ENCODE measurements at places on chromosomes 12 and 14. TPM values are rescaled to one million over a fixed set of nuclear protein-coding genes. Genes with fewer than 3 reads are reported as not detected.

- peak; percentile 88 for DNase-seq
Measured at GRCh38 chr12:6330192-6330591, 11.7 kb downstream of the TNFRSF1A start.

The LRCOL1 gene
- total RNA-seq, result not detected

GRCh38 chr14:55766071-55766470, 186.1 kb downstream of the KTN1 start:
- DNase-seq, result no peak

GRCh38 chr12:65754290-65754689, 70.0 kb upstream of the HMGA2 start:
- no peak for DNase-seq

GRCh38 chr14:22798528-22798927, 16.7 kb downstream of the SLC7A7 start:
- no peak for DNase-seq

The HVCN1 gene
- total RNA-seq, result 216 TPM

GRCh38 chr14:24908592-24909236, 141.2 kb downstream of the STXBP6 start:
- DNase-seq, result no peak

DNA sequence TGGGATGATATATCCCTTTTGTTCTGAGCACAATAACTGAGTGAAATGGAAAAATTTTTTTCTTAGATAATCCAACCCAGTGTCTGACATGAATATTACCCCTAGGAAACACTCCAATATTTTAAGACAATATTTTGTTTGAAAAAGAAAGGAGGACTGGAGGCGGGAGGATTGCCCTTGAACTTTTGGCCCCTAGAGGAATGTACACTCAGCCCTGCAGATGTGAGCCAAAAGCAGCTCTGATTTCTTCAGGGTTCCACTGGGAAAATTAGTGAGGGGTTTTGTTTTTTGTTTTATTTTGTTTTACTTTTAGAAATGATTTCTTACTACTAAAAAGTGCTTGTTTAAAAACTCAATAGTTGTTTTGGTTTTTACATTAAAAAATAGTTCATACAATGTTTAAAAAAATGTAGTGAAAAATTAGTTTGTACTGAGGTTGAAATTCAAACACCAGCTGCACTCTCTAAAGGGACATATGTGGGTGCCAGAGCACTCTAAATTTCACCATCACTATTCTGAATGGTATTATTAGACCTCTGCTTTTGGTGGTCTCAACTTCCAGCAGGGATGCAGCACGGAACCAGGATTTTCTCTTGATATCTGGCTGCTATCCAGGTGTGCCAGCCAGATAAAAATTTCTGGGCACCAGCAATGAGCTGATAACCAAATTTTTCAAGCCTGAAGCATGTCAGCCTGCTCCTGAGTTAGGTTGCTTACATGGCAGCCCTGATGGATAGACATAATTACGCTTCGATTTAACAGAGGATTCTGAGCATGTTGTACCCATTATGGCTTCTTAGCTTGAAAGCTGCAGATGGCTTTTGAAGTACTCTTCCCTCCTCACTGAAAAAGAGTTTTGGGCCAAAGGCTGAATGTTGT, 141.9 kb downstream of the ANO6 start:
- DNase-seq, result no peak

GRCh38 chr14:57656853-57657252, 163.2 kb upstream of the CCDC198 start:
- DNase-seq, result no peak

DNA sequence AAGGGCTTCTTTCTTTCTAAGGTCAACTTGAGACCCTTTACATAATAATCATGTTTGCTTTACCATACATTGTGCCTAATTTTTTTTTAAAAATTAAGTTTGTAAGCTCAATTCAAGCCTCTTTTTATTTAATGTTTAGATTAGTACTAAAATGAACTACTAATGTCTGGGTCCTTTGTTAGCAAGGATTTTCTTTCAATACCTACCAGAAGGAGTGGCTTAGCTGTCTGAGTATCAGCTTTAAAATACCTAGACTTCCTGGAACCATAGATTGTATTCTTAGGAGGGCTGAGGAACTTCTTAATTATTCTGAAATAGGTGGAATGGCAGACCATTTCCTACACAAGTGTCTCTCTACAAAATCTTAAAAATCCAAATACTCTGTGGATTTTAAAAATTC, 122.1 kb downstream of the HMGA2 start:
- no peak for DNase-seq

The LMO3 gene
- total RNA-seq, result not detected

- DNase-seq, result peak; percentile 55
Measured at GRCh38 chr12:31406345-31406744, 80.4 kb upstream of the SINHCAF start.

DNA sequence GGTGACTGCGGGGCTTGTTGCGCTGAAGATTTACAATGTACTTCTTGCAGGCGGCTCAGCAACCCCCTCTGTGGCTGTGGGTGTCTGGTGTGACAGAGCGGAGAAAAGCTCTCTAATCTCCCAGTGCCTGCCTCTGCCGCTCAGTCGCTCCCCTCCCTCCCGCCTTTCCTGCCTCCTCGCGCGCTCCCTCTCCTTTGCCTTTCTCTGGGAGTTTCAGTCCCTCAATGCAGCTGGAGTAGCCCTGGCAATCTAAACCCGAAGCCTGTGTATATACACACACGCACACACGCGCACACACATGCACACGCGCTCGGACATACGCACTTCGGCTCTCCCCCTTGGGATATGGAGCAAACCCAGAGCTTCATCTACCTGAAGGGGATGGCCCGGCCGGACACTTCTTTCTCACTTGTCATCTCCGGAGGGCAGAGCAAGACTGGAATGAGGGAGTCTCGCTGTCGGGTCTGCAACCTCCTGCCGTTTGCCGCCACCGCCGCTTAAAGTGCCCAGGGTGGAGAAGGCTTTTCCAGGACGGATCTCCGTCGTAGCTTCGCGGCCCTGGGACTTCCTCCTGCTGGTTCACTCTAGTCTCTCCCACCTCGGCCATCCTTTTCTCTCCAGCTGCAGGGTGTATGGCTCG, 599 bp upstream of the TRHDE start:
- DNase-seq, result no peak

- no peak for DNase-seq
Measured at GRCh38 chr12:129496226-129496625, 407.6 kb downstream of the TMEM132D start.

- DNase-seq, result no peak
Measured at GRCh38 chr12:25585021-25585523, 32.0 kb upstream of the LMNTD1 start.

DNA sequence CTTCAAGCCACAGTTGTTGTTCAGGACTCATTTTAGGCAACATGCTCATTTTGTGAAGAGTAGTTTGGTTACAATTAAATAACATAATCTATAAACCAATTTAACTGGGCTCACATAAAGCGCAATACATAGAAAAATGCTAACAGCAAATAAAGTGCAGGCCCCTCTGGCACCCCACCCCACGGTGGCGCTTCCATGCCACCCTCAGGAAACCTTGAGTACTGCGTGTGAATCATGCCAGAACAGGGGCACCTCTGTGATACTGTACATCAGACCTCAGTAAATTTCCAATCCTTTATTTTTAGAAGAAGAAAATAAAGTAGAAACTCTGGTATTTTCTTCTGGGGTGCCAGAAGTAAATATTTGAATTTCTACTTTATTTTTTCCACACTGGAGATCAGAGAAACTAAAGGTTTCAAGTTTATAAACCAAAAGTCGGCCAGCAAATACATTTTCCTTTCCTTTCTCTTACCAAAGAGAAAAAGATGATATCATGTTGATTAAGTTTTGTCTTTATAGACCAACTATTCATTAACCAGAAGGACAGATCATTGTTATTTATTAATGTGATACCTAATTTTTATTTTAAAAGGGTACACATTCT, 316.8 kb downstream of the PAWR start:
- DNase-seq, result peak; percentile 12

Data from B cell (primary cell).